ENCODE measurements at places on chromosomes 6 and 20.

DNA sequence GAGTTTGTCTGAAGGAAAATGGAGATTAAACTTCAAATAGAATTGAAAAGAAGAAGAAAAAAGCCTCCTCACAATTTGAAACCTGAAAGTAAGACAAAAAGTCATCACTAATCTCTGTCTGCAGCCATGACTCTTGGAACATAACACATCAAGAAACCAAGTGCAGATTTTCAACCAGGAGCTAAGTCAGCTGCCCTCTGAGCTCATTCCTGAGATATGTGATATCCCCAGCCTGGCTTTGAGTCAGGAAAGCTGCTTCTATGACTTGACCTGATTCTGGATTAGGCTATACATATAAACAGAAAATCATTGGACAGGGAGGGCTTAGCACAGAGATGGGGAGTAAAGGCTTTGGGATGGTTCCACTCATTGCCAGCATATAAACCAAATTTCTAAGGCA is 891.4 kb downstream of the TFAP2A start:
- DNase-seq: no peak

DNA sequence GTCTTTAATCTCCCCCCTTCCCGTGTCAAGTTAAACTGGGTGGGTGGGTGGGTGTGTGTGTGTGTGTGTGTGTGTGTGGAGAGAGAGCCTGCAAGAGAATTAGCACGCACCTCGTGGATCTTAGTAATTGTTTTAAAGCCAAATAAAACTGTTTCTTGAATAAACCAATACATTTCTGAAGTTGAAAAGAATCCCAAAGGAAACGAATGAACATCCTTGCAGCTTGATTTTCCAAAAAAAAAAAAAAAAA is 381 bp upstream of the BICRAL start:
- DNase-seq: no peak

GRCh38 chr6:163589387-163589786 is 174.9 kb downstream of the QKI start:
- DNase-seq: no peak

DNA sequence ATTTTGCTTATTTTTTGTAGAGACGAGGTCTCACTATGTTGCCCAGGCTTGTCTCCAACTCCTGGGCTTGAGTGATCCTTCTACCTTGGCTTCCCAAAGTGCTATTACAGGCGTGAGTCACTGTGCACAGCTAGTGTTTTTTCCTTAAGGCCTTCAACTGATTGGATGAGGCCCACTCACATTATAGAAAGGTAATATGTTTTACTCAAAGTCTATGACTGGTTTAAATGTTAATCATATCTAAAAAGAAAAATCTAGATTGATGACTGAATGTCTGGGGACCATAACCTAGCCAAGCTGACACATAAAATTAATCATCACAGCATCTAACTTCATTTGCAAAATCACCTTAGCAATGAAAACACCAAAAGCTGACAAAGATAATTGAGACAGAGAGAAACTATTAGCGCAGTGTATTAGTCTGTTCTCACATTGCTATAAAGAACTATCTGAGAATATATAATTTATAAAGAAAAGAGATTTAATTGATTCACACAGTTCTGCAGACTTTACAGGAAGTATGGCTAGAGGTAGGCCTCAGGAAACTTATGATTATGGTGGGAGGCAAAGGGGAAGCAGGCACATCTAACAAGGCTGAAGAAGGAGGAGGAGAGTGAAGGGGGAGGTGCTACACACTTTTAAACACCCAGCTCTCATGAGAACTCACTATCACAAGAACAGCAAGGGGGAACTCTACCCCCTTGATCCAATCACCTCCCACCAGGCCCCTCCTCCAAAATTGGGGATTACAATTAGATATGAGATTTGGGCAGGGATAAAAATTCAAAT is 66.8 kb upstream of the ARHGAP18 start:
- no peak for DNase-seq

GRCh38 chr20:3681931-3682781 is at the start of gene ADAM33:
Gene ADAM33 (minus strand): TSS chr20:3682010. CDS start chr20:3682004, 6 bp downstream.
- DNase-seq: no peak

GRCh38 chr20:504632-505075 is 38.9 kb downstream of the CSNK2A1 start:
- no peak for DNase-seq

DNA sequence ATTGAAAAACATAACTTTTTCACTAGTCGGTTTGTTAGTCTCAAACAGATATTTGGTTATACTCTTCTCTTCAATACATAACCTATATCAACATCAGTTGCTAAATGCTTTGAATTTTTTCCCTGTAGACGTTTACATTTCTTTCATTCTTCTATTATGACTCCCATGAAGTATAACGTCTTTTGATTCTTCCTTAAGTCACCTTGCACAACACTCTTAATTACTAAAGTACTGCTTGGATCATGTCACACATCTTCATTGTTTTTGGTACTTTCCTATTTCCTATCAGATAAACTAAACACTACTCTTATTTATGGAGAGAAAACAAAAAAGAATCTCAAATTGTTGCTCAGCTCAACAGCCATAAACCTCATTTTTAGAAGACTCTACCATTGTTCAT is 23.0 kb upstream of the BMP5 start:
- no peak for DNase-seq

DNA sequence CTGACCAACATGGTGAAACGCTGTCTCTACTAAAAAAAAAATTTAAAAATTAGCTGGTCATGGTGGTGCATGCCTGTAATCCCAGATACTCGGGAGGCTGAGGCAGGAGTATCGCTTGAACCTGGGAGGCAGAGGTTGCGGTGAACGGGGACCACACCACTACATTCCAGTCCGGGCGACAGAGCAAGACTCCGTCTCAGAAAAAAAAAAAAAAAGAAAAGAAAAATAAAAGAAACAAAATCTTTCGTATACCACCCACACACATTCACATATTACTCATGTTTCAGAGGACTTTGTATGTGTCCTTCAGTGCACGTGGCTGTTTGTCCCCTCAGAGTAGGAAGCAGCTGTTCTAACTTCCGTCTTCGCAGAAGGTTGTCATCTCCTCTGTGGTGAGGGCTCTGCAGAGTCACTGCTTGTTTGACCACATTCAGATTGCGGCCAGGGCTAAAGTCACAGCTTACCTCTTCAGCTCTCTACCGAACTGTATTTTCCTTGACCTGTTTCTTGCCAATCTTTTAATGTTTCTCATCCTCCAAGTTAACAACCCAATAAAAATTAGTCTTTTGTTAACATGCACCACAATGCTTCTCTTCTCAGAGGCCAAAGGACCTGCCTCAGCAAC is 36.6 kb upstream of the HIVEP1 start:
- no peak for DNase-seq

DNA sequence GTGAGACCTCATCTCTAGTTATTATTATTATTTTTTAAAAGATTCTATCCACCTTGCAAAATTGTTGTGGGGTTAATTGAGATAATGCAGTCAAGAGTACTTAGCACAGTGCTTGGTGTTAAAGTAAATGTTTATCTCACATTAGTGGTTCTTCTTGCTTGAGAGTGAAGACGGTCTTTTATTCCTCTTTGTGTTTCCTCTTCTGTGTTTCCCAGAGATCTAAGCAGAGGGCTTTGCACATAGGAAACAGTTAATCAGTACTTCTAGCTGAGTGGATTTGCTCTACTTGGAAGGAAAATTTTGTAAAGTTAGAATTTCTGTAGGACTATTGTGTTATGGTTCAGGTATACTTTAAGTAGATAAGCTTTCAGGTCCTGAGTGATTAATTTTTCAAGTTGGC is 3.5 kb downstream of the ARMC2 start:
- no peak for DNase-seq

DNA sequence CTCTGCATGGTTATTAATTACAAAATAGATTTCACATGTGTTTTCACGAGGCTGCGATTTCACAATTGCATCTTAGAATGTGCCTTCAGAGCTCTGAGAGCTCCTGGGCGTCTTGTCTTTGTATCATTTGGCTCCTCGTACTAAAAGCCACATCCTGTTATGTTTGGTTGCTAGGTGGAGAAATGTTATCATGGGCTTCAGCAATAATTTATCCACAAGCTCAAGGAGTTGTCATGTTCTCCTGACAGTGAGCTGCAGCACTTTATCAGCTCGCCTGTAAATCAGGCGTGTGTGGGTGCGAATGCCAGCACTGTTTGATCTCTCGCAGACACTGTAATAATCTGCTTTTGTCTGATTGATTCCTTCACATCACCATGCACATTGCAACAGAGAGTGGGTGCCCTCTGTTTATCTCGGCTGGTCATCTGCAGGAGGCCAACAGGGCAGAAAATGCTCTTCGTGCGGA is 218.6 kb upstream of the ZFP64 start:
- peak; percentile 65 for DNase-seq

GRCh38 chr20:24378661-24379483 is 90.6 kb upstream of the SYNDIG1 start:
- no peak for DNase-seq

- DNase-seq: no peak
Observed at GRCh38 chr6:32885698-32886286, 31.8 kb downstream of the PSMB9 start.

GRCh38 chr6:164370773-164371172 is 938.6 kb downstream of the C6orf118 start:
- no peak for DNase-seq

DNA sequence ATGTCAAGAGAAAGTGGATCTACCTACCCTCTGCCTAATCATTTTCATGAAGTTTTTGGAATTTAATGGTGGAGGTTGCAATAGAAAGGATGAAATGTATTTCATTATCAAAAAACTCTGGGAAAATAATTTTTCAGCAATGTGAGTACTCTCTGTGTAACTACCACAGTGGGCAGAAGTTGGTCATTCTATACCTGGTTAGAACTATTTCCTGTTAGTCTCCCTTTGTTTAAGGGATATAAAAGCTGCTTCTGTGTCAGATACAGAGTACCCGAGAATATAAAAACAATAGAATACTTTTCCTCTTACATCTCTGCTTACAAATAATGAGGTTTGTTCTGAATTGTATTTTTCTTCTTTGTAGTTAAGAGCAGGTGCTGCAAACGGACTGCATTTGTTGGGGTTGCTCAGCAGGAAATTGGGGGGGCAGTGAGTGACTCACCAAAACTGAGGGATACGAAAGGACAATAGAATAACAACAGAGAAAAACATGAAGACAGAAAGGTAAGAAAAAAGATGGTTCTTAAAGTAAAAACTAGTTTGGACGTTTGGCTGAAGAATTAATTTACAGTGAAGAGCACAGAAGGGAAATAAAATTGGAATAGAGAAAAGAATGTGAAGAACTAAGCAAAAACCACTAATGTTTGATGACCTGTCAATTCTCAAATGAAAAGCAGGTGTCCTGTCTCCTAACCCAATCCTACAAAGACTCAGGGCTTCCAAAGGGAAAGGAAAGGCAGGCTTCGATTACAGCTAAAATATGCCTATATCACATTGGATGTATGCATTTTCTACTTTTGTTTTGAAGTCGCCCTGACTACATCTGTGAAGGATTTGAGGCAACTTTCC is 703.1 kb downstream of the RFPL4B start:
- no peak for DNase-seq

GRCh38 chr6:170294813-170295509 is 4.1 kb upstream of the DLL1 start:
- DNase-seq: no peak

- no peak for DNase-seq
Observed at GRCh38 chr6:11168091-11168635, 56.6 kb upstream of the ERVFRD-1 start.

- no peak for DNase-seq
Observed at GRCh38 chr20:41110930-41111577, 26.3 kb upstream of the PLCG1 start.

GRCh38 chr20:2797136-2797983 is 3.1 kb downstream of the CPXM1 start:
- no peak for DNase-seq

- DNase-seq: no peak
Observed at GRCh38 chr6:24126586-24127192, 674 bp downstream of the NRSN1 start.

- no peak for DNase-seq
Observed at GRCh38 chr6:134630508-134631121, 312.7 kb upstream of the SGK1 start.

DNA sequence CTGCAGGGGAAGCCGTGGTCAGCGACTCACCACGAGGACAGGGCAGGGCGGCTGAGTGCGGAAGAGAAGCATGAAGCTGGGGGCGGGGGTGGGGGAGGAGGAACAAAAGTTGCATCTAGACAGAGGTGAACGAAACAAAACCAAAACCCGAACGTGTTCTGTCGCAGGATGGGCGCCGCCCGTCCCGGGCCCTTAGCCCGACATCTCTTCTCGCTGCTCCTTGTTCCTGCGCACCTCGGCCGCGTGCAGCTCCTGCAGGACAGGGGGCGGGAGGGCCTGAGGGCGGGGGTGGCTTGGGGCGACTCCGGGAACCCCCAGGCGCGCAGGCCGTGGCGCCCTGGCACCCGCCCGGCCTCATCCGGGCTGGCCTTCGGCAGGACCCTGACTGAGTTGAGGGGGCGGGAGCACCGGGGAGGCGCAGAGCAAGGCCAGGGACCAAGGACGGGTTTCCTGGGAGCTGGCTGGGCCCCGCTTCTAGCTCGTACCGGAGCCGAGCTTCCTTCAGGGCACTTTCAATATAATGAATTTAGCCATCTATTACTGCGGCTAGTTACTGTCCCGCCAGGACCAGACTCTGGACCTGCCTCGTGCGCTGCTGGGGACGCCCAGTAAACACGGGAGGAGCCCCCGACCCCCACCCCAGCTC is 12.0 kb downstream of the STMN3 start:
- DNase-seq: peak; percentile 50

- no peak for DNase-seq
Observed at GRCh38 chr6:56582236-56582635, 60.5 kb downstream of the DST start.

DNA sequence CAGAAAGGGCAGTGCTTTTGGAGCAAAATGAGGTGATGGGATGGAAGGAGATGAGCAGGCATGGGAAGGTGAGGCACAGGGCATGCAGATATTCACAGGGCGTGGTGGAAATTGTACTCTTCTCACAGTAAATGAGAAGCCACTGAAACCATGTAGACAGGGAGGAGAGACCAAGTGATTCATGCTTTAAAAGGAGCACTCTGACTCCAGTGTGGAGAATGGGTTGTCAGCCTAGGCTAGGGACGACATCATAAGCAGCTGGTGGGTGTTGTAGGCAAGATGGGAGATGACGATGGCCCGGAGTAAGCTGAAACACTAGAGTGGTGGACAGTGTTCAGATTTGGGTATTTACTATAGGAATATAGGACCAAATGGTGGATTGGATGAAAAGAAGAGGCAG is 18.4 kb downstream of the PDE7B start:
- no peak for DNase-seq

- DNase-seq: no peak
Observed at GRCh38 chr6:36760685-36761435, 63.2 kb downstream of the RAB44 start.
